ENCODE measurements at places on chromosomes 2 and 18.

- DNase-seq = no peak
Measured at GRCh38 chr18:58511897-58512581, 116.9 kb downstream of the ALPK2 start.

DNA sequence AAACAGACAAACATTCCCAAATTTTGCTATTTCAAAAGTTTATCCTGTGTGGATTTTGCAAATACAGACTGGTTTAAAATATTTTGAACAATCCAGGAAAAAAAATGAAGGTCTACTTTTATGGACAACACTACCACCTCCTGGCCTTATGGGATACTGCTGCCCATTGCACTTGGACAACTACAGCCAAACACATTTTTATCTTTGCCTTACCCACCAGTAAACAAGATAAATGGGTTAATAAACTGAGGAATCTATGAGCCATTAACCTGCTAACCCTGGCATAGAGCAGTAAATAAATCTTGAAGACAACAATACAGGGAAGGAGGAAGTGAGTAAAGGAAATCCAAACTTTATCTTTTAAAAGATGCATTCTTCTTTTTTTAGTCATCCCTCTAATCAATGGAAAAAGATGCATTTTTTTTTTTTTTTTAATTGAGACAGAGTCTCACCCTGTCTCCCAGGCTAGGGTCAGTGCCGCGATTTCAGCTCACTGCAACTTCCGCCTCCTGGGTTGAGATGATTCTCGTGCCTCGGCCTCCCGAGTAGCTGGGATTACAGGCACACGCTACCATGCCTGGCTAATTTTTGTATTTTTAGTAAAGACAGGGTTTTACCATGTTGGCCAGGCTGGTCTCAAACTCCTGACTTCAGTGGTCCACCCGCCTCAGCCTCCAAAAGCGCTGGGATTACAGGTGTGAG lies 2.1 kb upstream of the SPIRE1 start:
- DNase-seq = no peak

- no peak for DNase-seq
Measured at GRCh38 chr2:31271851-31272267, 37.9 kb downstream of the EHD3 start.

DNA sequence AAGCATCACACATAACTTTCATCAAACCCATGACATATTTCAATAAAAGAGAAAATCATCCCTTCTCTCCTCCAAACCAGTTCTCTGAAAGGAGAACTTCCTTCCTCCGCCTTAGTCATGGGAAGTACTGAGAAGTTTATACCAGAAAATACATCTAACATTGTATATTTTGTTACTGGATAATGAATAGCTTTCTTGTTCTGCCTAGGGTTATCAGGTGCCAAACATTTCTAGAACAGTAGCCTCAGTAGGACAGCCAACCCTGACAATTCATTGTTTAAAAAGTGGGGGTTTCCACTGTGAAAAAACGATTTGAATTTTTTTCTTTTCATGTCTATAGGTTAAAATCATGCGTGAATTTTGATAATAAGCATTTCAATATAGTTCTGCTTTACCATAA lies 16.0 kb upstream of the DAW1 start:
- DNase-seq = no peak

- no peak for DNase-seq
Measured at GRCh38 chr2:202847693-202848524, 23.7 kb downstream of the ICA1L start.

- no peak for DNase-seq
Measured at GRCh38 chr18:8045160-8045883, 478.2 kb downstream of the PTPRM start.

- no peak for DNase-seq
Measured at GRCh38 chr18:6370886-6371635, 43.6 kb downstream of the L3MBTL4 start.

DNA sequence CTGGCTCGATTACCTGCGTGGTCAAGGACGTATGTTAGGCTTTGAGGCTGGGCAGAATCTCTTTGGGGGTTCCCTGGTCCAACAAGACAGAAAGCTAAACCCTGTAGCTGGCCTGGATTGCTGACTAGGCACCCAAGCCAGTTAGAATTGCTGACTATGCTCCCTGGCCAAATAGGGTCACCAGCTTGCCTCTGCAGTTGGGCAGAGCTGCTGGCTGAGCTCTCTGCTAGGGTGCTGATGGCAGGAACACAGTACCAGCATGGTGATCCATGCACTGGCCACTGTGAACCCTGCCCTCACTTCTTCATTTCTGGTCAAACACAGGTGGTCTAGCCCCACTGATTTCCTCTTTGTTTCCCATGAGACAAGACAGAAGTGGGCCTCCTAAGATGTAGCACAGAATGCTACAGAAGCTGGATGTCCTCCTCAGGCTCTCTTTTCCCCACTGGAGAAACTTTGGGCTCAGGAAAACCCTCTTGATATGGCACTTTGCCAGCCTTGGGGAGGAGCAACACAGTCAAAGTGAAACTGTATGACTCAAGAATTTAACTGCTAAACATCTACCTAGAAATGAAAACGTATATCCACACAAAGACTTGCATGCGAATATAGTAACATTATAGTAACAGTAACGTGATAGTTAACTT lies 20.8 kb downstream of the SP140L start:
- DNase-seq = no peak

- no peak for DNase-seq
Measured at GRCh38 chr2:199459286-199460100, 1.8 kb upstream of the SATB2 start.

- no peak for DNase-seq
Measured at GRCh38 chr2:42795841-42796301, 3.5 kb upstream of the HAAO start.

GRCh38 chr18:32877371-32877770 lies 104.5 kb upstream of the KLHL14 start:
- DNase-seq = no peak

DNA sequence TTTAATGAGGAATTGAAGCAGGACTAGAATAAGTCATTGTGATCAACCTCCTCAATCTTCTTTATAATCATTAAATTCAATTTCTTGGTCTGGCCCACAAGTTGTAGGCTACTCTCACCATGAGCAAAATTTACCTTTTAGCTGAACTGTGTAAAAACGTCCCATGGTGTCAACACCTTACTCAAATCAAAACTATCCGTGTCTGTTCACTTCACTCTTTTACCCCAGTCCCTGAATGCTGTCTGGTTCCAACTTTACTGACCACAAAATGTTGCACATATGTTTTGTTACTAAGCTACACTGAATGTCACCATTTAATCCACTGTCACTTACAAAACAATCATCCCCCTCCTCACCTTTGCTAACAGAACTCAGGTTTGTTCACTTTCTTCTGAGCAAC lies 951.6 kb upstream of the SLC39A10 start:
- no peak for DNase-seq

DNA sequence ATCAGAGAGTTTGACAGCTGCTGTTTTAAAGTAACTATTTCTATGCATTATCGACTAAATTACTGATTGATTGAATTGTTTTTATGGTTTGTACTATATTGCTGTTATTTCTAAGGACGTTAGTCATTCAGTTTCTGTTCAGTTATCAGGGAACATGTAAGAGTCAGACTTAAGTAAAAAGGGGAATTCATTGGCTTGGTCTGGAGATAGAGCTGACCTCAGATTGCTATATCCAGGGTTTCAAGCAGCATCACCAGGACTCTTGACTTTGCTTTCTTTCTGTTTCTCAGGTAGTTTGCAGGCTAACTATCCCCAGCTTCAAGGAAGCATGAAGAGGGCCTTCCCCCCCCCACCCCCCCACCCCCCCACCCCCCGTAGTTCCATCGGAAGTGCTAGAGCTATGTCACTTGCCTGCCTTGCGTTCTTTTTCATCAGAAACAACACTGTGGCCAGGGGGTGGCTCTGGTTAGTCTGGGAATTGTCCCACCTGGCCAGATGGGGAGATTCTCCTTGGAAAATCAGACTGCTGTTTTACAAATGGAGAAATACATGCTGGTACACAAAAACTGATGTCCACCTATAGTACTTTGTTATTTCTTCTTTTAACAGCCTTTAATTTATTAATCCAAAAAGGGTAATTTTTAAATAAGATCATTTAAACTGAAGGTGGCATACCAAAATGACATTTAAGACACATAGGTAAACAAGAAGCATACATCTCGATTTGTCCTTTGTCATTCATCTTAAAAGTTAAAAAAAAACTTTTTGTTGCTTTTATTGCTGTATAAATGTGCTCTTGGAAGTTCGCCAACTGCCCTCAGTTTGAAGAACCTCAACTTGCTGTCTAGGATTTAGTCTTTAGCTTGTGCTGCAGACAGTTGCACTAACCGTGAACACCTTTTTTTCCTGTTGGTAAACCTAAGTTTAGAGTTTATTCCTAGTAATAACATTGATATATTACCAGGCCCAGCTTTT lies 9.4 kb downstream of the SMAD4 start:
- DNase-seq = no peak

GRCh38 chr2:145203891-145204290 lies 684.0 kb upstream of the ZEB2 start:
- no peak for DNase-seq

DNA sequence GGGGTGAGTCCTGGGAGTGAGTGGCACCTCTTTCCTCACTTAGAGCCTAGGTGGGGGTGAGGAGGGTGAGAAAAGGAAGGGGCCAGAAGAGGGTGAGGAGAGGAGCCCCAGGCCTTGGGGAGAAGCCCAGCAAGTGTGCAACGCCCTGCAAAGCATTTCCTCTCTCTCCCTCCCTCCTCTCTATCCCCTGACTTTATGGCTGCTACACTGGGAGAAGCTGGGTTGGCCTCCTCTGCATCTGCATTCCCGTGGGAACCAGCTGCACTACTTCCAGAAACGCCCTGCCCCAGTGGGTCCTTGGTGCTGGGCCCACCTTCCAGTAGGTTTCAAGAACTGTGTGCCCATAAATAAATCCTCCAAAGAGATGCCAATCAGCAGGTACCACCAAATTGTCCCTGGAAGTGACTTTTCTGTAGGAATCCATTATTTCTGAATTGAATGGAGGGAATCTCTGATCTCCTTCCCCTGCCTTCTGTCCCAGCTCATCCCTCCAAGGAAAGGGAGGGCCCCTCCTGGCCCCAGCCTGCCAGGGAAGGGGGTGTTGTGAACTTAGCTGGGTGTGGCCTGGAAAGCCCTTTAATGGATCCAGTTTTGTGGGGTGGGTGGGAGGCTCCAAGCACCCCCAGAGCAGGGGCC lies 95.7 kb upstream of the BOD1L2 start:
- DNase-seq = no peak

DNA sequence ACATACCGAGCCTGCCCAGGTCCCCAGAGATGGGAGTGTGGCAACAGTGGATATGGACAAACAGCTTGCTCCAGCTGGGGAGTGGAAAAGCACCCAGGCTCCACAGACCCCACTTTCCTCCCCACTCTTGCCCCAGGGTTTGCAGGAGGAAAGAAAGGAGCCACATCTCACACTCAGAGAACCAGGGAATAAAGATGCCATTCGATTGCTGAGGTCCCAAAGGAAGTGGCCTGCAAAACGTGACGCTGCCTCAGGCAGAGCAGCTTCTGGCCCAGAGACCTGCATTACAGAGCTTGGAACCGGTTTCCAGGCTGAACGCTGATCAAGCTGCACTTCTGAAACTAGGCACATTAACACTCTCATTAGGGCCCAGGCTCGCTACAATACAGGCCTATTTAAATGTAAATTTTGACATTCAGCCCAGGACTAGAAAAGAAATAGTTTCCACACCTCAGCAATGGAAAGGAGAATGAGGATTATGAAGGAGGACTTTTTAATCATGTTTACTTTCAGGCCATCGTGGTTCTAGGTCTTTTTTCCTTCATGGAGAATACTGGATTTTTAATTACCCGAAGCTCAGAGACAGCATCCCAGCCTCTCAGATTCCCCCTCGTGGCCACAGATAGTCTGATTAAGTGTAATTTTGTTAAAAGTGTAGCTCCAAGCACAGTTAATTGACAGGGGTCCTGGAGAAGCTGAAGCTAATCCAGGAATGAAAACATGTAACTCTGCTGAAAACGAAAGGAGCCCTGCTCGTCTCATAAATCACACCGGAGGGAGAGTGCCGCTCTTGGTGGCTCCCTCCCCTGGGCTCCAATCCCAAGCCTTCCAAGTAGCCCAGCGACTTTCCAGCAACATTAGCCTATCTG lies 221.3 kb upstream of the RAB6C start:
- DNase-seq = no peak

DNA sequence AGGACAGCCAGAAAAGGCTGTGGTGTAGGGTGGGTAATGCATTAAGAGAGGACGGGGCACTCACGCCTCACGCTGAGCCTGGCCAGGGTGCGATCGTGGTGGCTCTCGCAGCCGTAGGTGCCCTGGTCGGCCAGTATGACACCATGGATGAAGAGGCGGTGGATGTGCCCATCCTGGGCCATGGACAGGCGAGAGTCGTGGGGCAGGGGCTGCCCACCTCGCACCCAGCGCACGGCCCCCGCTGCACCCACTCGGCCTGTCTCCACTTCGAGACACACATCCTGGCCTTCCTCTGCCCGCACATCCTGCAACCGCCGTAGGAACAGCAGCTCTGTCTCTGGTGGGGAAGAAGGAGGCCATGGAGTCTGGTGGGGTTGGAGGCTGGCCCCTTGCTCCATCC lies 12.1 kb downstream of the TMEM198 start:
- DNase-seq = no peak

DNA sequence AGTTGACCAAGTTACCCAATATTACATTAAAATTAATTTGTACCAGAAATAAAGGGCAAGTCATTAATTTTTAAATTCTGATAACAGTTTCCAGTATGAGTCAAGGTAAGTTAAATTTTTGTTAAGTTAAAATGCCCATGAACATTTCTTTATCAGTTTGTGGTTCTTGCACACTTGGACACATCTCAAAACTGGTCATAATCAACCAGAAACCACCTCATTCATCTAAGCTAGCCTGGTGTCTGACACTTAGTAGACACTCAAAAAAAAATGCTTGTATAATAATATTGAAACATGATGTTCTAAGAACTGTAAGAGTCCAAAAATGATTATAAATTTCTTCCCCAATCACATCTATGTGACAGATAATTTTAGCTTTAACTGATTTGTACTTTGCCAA lies 62.4 kb downstream of the SATB2 start:
- no peak for DNase-seq

- DNase-seq = no peak
Measured at GRCh38 chr2:232139171-232139594, 177.7 kb downstream of the DIS3L2 start.

GRCh38 chr2:147773479-147773878 lies 71.3 kb upstream of the ACVR2A start:
- no peak for DNase-seq

- DNase-seq = no peak
Measured at GRCh38 chr2:170271340-170271739, 93.4 kb downstream of the MYO3B start.

DNA sequence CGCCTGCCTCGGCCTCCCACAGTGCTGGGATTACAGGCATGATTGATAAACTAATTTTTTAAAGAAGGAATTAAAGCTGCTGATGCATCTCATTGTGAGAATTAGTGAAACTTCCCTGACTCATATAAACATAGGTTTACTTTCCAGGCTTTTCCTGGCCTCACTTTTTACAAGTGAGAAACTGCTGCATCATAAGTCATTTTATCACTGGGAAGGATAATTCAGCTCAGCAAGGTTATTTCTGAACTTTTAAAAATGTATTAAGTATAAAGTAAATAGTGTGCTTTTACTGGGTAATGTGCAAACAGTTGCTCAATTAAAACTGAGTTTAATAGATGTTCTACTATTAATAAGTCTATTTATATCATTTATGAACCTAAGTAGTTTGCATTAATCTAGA lies 1130.3 kb upstream of the CDH2 start:
- no peak for DNase-seq

Measured in activated naive CD8-positive, alpha-beta T cell treated with anti-CD3 and anti-CD28 coated beads, Interleukin-2, amount 50 U/mL, for 16 hours (primary cell).